ENCODE measurements at places on chromosomes 3 and 15.
A peak's percentile ranks its signal among the peaks of the same experiment; 100 is the strongest.

- DNase-seq = no peak
Measured at GRCh38 chr3:144457758-144458157, 486.1 kb downstream of the DIPK2A start.

- DNase-seq = no peak
Measured at GRCh38 chr15:70701891-70702568, 61.3 kb downstream of the UACA start.

- peak; percentile 52 for DNase-seq
Measured at GRCh38 chr3:143120716-143121240, 1.2 kb downstream of the CHST2 start.

DNA sequence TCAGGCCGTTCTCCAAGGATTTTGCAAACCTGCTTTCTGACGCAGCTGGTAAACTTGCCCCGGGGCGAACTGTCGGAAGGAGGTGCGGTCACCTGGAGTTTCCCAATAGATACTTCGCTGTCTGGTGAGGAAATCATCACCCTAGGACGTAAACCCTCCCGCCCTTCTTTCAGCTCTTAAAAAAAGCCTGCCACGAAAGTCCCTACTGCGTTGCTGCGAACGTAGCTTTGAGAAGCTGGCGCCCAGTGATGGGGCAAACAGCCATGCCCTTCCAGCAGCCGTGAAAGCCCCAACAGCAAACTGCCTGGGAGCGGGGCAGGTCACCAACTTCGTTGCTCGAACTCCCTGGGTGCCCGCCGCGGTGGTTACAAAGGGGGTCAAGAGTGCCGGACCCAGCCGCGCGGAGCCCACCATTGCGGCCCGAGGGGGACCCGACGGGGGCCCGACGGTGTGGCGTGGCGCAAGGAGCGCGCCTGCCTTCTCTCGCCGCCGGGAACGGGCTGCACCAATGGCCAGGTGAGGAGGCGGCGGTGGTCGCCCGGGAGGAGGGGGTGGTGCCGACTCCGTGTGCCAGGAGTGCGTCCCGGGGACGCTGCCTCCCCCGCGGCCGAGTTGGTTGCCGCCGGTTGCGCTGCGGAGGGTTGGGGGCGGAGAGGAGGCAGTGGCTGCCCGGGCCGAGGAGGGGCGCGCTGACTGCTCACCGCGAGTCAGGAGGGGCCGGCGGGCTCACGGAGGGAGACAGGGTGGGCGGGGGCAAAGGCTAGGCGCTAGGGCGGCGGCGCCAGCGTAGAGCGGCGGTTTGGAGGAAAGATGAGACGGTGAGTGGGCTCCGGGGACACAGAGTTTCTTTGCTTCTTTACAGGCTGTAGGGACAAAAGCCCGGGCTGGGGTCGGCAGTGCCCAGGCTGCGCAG lies at the start of gene PHLDB2:
Gene PHLDB2, plus strand, starts transcription at position 205 of the 913 bp plus-strand sequence. CDS start 24,813 bp downstream, outside the sequence.
- DNase-seq = no peak

- no peak for DNase-seq
Measured at GRCh38 chr15:55116636-55117035, 80.1 kb downstream of the RSL24D1 start.

DNA sequence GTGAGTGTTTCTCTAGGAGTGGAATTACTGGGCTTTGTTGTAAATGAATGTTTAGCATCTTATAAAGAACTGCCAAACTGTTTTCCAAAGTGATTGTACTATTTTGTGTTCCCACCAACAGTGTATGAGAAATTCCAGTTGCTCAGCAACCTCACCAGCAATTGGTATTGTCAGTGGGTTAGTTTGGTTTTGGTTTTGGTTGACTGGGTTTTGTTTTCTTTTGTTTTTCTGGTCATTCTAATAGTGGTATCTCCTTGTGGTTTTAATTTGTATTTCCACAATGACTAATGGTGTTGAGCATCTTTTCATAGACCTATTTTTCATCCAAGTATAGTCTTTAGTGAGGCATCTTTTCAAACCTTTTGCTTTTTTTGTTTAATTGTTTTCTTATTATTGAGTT lies 27.1 kb downstream of the FILIP1L start:
- no peak for DNase-seq

GRCh38 chr3:32531010-32531647 lies 28.5 kb upstream of the CMTM6 start:
- DNase-seq = no peak

GRCh38 chr3:159029306-159030026 lies 227.6 kb downstream of the MFSD1 start:
- DNase-seq = no peak

GRCh38 chr15:99509686-99510461 lies 55.9 kb upstream of the MEF2A start:
- no peak for DNase-seq

DNA sequence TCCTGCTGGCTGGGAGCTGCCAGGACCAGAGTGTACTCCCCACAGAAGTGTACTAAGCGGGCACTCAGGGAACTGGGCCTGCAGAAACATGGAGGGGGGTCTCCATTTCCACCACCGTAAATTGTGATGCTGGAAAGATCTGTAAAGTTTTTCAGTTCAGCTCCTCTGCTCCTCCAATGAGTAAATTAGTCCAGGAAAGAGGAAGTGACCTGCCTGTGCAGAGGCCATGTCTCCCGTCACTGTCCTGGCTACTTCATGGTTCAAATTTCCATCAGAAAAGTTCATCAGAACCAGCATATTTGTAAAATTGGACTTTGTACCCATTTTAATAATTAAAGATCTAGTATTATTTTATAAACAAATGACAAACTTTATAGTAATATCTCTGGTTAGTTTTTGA lies 226.7 kb upstream of the THBS1 start:
- DNase-seq = no peak

- no peak for DNase-seq
Measured at GRCh38 chr3:122255757-122256439, 69.2 kb upstream of the CSTA start.

DNA sequence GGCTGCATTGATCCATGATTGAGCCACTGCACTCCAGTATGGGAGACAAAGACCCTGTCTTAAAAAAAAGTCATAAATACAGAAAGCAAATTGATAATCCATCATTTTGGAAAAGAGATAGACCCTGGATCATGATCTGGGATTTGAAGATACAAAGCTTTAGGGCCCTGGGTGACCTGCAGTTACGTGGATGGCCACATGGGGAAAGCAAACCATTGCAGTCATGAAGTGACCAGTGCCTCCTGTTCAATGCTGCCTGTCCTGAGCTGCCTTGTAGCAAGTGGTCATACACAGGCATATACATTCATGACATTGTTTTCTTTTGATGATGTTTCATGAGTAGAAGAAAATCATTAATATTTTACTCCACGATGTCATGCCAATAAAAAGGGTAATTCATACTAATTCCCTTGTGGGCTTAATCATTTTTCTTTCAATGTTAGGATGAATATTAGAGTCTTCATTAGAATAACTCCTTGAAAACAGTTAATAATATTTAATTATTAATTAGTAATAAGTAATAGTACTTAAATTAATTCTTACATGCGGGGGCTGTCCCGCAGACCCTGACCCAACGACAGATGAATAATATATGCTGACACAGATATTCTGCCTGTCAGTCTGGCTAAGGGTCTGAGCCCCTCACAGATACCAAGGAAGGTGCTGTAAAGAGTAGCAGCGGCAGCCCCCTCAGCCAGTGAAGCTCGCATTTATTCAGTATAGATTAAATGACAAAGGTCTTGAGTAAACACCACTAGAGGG lies 109.0 kb upstream of the UNC13C start:
- no peak for DNase-seq

- no peak for DNase-seq
Measured at GRCh38 chr3:7713724-7714123, 787.9 kb upstream of the LMCD1 start.

GRCh38 chr3:40615918-40616819 lies 91.4 kb downstream of the ZNF621 start:
- no peak for DNase-seq

- DNase-seq = no peak
Measured at GRCh38 chr15:60894347-60894746, 334.8 kb downstream of the RORA start.

GRCh38 chr3:116749388-116749787 lies 39.8 kb downstream of the TUSC7 start:
- no peak for DNase-seq

DNA sequence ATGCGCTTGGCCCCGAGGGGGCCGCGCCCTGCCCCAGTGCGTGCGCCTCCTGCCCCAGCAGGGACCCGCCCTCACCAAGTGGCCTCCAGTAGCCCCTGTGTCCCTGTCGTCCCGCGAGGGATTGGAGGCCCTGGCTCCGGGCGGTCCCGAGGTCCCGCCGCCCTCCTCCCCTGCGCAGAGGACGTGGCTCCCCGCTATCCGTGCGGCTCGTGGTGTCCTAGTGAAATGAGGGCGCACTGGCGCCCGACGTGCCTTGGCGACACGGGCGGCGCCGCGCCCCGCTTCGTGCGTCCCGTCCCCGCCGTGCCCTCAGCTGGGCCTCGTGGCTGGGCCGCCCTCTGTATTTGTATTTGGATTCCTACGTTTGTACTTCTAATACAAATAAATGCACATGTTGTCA lies 557.5 kb downstream of the OCA2 start:
- no peak for DNase-seq

DNA sequence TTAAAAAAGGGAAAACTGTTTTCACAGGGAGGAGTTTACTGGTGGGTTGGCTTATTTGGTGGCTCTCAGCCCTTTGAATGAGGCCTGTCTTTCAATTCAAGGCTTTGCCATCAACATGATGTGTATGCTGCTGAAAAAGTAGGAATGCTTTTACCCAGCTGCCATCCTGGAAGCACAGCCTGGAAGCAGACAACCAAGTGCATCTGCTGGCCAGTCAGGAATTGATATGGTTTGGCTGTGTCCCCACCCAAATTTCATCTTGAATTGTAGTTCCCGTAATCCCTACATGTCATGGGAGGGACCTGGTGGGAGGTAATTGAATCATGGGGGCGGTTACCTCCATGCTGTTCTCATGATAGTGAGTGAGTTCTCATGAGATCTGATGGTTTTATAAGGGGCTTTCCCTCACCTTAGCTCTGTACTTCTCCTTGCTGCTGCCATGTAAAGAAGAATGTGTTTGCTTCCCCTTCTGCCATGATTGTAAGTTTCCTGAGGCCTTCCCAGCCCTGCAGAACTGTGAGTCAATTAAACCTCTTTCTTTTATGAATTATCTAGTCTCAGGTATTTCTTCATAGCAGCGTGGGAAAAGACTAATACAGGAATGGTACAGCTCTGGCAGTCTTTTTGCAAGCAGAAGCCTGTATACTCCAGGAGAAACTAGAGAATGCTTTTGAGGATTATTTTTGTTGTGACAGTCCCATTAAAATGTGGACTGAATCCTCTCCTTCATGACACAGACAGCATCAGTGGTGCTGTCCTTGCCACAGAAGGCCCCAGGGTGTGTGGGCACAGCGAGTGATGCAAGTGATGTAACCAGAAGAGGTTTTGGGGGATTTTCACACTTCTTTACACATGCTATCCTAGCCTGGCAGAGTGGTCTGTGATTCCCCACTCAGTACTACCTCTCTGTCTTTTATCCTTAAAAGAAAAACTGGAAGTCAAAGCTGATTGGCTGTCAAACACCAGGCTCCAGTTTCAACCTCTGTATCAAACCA lies 20.0 kb downstream of the PLCL2 start:
- no peak for DNase-seq

- DNase-seq = no peak
Measured at GRCh38 chr3:187735837-187736236, 9.4 kb downstream of the BCL6 start.

- no peak for DNase-seq
Measured at GRCh38 chr15:26352909-26353308, 420.0 kb downstream of the GABRB3 start.

GRCh38 chr3:30685267-30685667 lies 78.9 kb downstream of the TGFBR2 start:
- DNase-seq = no peak

DNA sequence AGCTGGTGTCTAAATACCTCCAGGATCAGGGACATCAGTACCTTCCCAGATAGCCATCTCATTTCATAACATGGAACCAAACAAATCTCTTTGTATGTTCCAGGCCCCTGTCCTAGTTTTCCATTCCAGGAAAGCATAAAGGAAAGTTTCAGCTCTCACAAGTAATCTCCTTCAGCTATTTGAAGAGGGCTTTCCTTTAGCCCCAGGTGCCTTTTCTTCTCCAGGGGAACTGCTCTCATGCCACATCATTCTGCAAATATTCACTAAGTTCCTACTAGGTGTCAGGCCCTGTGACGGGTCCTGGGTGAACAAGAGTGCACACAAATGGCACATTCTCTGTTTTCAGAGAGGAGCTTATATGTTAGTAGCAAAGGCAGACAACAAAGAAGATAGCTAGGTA lies 136.1 kb downstream of the ADAMTS9 start:
- no peak for DNase-seq

DNA sequence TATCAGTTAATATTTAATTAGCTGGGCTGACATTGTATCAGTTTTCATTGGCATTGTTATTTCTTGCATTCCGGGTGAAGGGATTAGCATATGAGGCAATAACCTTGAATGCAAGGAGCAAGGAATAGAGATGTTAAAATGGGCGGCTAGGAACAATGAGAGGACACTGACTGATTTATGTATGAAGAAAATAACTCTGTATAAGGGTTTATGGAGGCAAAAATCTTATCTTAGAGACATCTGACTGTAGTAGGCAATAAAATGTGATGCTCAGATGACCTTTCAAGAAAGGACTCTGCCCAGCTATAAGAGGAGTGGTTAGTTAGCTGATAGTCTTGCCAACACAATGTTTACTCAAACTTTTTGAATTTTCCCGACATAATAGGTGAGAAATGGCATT lies 158.3 kb downstream of the EFHB start:
- DNase-seq = no peak

DNA sequence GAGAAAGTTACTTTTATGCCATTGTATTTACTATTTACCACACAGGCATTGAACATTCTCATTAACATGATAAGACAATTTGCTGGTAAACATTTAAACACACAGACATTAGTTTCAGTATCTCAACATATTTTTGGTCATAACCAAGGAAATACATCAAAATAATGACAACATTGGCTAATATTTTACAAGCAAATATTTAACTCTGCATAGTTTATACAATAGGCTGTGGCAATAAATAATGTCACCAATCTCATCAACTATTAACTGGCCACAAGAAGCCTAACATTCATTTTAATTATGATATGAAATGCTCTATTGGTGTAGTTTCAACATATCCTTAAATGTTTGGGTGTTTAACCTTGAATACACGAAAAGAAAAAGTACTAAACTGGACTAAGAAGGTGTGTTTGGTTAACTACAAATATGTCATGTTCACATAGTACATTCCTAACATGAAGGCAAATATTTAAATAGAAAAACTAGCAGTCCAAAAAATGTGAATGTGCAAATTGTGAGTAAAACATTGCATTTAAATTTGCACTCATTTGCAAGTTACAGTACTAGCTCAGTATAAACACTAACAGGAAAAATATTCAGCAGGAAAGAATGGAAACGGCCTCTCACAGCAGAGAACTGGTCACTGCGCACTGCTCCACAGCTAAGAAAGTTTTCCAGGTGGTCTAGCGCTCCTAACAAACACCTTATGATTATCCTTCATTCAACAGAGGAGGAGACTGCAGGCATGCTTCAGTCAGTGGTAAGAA lies 106.6 kb downstream of the GLDN start:
- DNase-seq = no peak

DNA sequence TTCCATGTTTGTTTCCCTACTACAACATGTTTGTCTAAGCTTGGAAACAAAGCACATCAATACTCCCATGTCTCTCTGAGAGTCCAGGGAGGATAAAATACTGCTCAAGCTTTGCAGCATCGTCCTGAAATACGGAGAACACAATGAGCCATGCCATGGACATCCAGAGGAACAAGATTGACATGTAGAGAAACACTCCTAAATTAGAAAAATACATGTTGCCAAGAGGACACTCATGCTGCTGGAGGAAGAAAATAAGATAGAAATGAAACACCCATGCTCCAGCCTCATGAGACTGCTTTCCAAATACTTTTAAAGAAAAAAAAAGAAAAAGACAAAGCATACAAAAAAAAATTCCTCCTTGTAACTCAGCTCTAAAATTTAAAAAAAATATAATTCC lies 387.0 kb downstream of the ERC2 start:
- DNase-seq = no peak

Data from hematopoietic multipotent progenitor cell treated with erythropoietin and hydrocortisone succinate and interleukin-3 and kit ligand, for 17 days (in vitro differentiated cells).